Dermis blood vessel endothelial cell (primary cell): ENCODE measurements at places on chromosomes 2 and 18. TPM values are rescaled to one million over a fixed set of nuclear protein-coding genes. Genes with fewer than 3 reads are reported as not detected.

The ATRAID gene
- 111 and 181 TPM in 2 replicates for total RNA-seq

GRCh38 chr2:215799194-215799593, 214.2 kb downstream of the MREG start:
- peak; percentile 59 for DNase-seq

The PDCL3 gene
- 16.2 and 20.3 TPM in 2 replicates for total RNA-seq

DNA sequence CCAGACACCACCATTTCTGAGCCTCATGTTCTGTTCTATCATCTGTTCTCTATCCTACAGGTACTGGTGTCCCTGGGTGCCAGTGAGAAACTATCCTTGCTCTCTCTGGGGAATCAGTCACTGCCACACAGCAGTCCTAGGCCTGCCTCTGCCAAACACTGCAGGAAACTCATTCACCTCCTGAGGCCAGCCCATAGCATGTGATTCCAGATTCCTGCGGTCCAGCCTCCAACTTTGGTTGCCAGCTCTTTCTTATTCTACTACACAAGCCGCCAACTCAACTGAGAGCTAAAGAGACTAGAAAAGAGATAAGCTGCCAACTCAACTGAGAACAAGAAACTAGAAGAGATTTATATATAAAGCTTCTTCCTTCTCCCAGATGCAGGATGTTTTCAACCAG, 8.8 kb upstream of the TTLL4 start:
- DNase-seq = no peak

- no peak for DNase-seq
Observed at GRCh38 chr2:229231328-229231868, 39.7 kb downstream of the PID1 start.

The VWA3B gene
- total RNA-seq = not detected in 2 replicates

The CPLX4 gene
- total RNA-seq = not detected in 2 replicates

The ORC4 gene
- total RNA-seq = 62.0 and 77.6 TPM in 2 replicates

DNA sequence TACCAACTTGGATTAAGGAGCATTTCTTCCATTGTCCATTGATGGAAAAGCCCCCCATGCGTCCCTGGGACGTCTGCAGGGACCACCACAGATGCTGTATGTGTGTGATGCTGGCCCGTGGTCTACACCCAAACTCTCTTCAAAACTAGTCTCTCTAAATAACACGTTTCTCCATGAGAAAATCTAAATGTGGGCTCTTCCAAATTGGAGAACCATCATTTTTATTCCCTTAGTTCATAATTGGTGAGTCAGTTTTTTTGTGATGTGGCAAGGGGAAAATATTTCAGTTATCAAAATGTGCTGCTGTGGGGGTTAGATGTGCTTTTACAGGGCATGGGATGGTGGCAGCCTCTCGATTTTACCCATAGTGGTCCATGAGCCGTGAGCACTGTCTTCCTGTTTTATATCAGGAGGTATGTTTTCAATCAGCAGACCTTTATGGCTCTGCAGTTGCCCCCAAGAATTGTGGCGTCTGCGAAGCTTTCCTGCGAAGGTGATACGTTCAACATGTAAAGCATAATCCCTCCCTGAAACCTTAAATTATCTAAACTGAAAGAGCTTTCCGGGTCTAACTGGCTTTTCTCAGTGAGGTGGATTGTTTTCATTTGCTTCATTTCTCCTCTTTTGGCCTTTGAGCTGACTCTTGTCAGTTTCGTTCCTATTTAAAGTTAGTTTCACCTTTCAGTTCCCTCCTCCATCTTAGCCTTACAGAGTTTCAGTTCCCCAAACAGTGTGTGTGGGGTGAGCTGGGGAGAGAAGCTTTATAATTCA, 78.4 kb downstream of the SETBP1 start:
- DNase-seq = no peak

DNA sequence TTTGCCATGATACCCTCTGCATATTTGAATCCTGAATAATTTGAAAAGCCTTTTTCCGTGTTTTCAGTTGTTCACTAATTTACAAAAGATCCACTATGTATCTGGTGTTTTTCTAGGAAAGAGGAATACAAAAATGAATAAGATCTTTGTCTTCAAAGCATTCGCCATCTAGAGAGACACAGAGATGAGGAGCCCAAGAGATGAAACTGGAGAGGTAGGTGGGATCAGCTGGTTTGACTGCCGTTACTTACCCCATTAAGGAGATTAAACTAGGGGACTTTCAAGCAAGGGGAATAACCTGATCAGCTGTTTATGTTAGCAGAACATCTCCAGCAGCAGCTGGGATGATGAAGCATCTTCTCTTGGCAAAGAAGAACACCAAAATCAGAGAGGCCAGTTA, 150.2 kb upstream of the SATB2 start:
- no peak for DNase-seq

The PREPL gene
- 19.4 and 26.8 TPM in 2 replicates for total RNA-seq

- peak; percentile 47 for DNase-seq
Observed at GRCh38 chr2:58620093-58620492, 379.0 kb upstream of the FANCL start.

GRCh38 chr2:164495491-164496223, 125.6 kb downstream of the GRB14 start:
- DNase-seq = peak; percentile 73

The MC5R gene
- total RNA-seq = not detected in 2 replicates

GRCh38 chr2:439077-439476, 151.2 kb upstream of the ALKAL2 start:
- DNase-seq = no peak

DNA sequence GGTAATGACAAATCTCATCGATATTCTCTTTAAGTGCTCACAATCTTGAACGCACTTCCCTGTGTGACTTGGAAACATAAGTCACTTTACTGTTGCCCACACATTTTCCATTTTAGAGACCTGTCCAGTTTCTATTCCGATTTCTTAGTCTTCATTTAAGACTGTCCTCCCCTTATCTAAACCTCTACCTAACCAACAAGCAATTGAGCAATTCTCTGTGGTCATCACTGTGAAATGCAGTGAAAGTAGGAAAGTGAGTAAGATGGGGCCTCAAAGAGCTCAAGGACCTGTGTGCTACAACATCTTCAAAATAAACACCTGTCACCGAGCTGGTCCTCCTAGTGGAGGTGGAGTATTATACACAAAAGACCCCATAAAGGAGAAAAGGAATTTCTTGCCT, 184.4 kb downstream of the CNTNAP5 start:
- no peak for DNase-seq

DNA sequence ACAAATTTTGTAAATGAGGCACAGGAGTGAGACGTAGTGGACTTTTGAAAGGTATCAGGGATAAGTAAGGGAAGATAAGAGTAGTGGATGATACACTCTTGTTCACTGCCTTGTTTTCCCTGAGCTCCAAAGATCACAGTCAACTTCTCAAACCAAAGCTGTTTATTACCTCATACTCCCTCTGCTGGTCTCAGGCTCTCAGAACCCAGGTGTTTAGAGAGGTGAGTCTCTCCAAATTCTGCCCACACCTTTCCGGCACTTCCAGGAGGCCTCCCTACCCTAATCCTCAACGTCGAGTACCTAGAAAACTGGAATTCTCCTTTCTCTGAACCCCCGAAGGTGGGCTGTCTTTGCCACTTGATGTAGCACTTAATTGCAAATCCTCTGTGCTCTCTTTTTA, 621.1 kb downstream of the BCL11A start:
- no peak for DNase-seq

- peak; percentile 95 for DNase-seq
Observed at GRCh38 chr2:111698743-111699554, 185.0 kb downstream of the ANAPC1 start.

DNA sequence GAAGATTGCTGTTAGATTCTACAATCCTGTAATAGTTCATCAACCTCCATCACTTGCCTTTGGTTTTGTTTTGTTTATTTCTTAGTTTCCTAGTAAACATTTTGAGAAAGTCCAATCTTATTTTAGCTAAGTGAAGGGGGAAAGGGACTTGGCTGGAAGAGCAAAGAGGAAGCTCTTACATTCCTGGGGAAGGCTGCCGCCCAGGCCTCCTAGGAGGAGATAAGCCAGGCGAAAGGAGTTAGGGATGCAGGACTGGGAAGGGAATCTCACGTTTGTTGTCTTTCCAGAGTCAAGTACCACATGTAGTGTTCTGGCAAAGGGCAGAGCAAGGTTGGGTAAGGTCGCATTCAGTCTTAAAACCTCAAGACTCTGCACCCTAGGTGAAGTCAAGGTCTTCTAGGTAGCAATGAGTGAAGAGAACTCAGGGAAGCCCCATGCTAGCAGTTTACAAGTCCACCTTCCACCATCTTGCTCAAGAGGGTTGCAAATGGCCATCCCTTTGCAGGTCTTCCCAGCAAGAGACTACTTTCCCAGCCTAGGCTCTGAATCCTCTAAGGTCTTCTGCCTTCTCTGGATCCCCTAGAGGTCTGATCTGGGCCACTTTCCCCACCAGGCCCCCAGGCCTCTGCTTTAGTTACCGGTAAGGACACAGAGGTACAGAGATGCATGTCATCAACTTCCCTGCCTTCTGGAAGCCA, 320.7 kb downstream of the CYP26B1 start:
- no peak for DNase-seq

- no peak for DNase-seq
Observed at GRCh38 chr2:99576775-99577174, 87.0 kb upstream of the REV1 start.

GRCh38 chr2:196592331-196592910, 47.1 kb upstream of the CCDC150 start:
- peak; percentile 47 for DNase-seq

DNA sequence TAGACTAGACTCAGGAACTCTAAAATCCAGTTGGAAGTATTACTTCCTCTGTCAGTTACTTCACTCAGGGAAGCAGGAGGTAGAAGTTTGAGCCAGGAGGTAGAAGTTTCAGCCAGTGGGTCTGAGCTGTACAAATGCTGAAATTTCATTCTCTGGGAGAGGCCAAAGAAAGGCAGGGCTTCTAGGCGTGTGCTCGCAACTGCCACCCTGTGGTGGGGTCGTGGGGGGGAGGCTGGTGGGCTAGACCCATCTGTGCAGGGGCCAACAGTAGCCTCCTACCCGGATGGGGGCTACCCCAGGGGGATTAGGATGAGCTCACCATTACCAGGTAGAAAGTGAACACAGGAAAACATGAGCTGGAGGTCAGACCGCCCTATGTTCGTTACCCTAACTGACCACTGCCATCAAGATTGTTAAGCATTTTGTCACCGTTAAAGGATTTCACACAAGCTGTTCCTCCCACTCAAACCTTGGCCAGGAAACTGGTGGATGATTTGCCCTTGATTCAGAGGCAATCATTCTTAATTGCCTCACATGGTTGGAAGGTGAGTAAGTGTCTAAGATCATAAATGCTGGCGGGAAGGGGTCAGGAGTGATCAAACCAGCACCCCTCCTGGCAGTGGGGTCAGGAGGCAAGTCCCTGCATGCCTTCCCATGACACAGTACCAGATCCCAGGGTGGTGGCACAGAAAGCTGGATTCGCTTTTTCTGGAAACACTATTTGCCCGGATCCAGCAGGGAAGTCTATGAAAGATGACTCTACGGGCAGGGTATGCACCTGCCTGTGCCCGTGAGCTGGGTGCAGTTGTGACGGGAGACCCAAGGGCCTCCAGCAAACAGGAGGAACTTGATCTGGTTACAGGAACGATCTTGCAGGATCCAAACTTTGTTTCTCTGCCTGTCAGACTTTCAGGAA, 5.2 kb upstream of the FHL2 start:
- DNase-seq = peak; percentile 92

DNA sequence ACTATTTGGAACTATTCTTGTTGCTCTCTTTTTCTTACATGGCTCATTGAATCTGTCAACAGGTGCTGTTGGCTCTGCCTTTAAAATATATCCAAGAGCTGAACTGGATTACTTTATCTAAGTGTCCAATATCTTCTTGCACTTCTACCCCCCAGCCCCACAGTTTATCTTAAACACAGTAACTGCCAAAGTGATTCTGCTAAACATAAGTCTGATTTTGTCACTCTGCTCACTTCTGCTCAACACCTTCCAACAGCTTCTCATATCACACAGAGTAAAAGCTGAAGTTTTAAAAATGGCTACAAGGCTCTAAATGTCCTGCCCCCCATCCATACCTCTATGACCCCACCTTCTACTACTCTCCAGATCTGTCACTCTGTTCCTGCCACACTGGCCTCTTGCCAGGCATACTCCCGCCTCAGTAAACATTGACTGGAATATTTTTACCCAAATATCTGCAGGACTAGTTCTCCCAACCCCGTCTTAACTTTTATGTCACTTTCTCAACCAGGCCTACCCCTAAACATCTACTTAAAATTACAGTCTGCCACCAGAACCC, 130.7 kb downstream of the CCDC148 start:
- no peak for DNase-seq

DNA sequence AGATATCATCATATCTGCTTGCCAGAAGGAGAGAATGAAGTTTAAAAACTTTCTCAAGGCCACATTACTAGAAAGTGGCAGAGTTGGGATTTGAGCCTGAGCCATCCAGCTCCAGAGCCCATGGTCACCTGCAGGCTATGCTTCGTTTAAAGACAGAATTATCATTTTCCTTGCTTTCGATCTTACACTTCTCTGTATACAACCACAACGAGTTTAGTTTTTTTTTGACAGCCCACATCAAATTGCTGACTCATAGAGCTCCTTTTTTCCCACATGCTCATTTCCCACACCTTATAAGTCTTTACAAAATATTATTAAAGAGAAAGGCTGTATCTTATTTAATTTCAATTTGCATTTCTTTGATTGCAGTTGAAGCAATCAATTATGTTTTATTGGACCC, 6.5 kb downstream of the PLEK start:
- DNase-seq = no peak

The FSHR gene
- total RNA-seq = not detected in 2 replicates

GRCh38 chr2:124437811-124438210, 412.7 kb downstream of the CNTNAP5 start:
- DNase-seq = no peak

The GPR155 gene
- total RNA-seq = 0.93 and 1.0 TPM in 2 replicates

DNA sequence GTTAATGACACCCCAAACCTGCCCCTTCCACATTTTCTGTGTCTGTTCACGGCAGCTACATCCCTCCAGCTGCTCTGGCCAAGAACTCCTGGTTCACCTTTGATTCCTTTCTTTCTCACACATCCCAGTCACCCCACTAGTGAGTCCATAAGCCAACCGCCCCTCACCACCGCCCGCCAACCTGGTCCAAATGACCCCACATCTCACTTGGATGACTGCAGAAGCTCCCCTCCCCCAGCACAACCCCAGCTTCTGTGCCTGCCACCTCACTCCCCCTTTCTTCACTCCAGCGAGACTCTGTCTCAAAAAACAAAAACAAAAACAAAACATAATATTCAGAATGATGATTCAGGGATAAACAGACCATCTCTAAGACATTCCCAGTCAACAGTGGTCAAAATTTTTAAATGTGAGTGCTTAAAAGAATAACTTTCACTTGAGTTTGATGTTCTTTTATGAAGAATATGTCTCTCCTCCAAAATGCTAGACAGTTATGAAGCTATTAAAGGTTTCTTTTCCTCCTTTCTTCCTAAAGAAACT, 3.2 kb downstream of the CYS1 start:
- no peak for DNase-seq

The SPOPL gene
- 17.9 and 20.2 TPM in 2 replicates for total RNA-seq

The GAL3ST2 gene
- not detected in 2 replicates for total RNA-seq

The CIAO1 gene
- 72.6 and 120 TPM in 2 replicates for total RNA-seq

The C1QL2 gene
- not detected in 2 replicates for total RNA-seq

The CENPO gene
- 11.6 and 24.9 TPM in 2 replicates for total RNA-seq

The PXDN gene
- total RNA-seq = 563 and 762 TPM in 2 replicates

The CCDC85A gene
- 15.8 and 21.4 TPM in 2 replicates for total RNA-seq
